ENCODE measurements at places on chromosomes 2 and 18. TPM values are rescaled to one million over a fixed set of nuclear protein-coding genes. Genes with fewer than 3 reads are reported as not detected.
A peak's percentile ranks its signal among the peaks of the same experiment; 100 is the strongest.

Gene NCOA1
- 6.5 TPM for polyA plus RNA-seq

Gene GAL3ST2
- 0.03 TPM for polyA plus RNA-seq

Gene HOXD8
- 0.06 TPM for polyA plus RNA-seq

Gene GALNT13
- polyA plus RNA-seq: not detected

Gene QPCT
- polyA plus RNA-seq: 1.3 TPM

Gene GNAL
- polyA plus RNA-seq: 0.15 TPM

Gene VSNL1
- polyA plus RNA-seq: 6.4 TPM

Gene BCL2
- polyA plus RNA-seq: 0.40 TPM

Gene MAB21L4
- 8.8 TPM for polyA plus RNA-seq

Gene NXPH2
- polyA plus RNA-seq: not detected

DNA sequence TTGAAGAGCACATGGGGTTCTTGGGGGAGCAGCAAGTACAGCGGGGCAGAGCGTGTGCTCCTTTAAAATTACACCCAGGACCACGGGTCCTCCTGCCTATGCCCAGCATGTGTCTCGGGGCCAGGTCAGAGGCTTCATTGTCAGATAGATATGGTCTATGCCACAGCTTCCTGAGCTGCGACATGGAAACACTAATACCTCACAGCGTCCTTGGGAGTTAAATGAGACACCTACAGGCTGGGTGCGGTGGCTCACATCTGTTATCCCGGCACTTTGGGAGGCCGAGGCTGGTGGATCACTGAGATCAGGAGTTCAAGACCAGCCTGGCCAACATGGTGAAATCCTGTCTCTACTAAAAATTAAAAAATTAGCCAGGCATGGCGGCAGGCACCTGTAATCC is 110.8 kb upstream of the ATL2 start:
- DNase-seq: no peak
- no peak overlapping the region for H3K4me3 ChIP-seq
- no peak overlapping the region for H3K27ac ChIP-seq
- peaks cover 4% of the 10 kb centered on the region for H3K4me1 ChIP-seq
- no peaks in the 10 kb centered on the region for H3K27me3 ChIP-seq

DNA sequence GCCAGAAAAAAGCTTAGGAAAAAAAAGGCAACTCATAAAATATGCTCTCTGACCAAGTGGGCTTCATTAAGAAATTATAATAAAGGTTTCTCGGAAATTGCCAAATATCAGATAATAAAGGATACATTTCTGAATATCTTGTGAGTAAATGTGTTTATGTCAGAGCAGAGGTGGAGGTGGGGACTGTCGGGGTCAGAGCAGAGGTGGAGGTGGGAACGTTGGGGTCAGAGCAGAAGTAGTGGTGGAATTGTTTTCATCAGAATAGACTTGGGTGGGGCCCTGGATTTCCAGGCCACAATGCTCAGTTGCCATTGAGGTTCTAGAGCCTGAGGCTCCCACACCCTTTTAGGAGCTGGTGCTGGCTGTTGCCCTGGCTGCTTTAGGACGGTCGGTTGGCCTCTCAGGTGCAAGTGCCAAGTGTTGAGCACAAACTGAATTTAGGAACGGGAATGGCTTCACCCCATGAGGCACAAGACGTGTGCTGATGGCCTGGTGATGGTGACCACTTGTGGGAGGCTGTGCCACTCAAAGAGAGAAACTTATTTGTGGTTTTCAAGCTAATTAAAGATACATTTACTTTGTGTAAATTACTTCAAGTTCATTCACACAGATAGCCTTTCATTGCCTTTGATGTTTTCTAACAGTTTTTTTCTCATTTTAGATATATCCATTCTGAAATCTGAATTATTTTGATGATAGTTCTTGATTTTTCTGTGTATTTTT is 131.5 kb downstream of the ATP9B start:
- H3K4me1 ChIP-seq: no peaks in the 10 kb centered on the region
- H3K4me3 ChIP-seq: no peak overlapping the region
- H3K36me3 ChIP-seq: no peaks in the 10 kb centered on the region
- H3K27ac ChIP-seq: no peak overlapping the region
- H3K27me3 ChIP-seq: no peaks in the 10 kb centered on the region

DNA sequence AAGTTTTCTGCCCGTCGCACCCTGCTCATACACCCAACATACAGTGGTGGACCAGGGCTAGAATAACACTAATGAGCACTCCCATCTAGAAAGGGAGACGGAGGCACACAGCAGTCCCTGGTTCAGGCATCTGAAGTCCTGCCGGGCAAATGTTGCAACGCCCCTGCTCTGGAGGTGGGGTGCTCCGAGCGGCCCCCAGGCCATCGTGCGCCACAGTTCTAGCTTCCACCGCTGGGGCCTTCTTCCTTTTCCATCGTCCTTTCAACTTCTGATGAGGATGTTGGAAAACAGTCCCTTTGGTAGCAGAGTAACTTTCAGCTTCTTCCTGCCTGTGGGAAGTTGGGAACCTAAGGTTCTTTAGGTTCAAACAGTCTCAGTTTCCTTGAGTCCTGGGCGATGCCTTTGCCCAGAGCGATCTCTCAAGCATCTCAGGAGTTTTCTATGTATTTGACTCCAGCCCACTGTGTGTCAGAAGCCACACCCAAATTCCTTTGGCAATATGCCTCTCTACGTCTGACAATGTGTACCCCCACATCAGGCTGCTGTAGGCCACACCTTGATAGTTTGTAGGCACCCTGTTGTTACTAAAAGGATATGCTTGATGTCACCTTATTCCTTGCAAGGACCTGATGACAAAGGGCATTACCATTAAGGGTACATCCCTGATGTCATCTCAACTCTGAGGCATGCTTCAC is 258.8 kb downstream of the GLI2 start:
- H3K27me3 ChIP-seq: no peaks in the 10 kb centered on the region
- no peak overlapping the region for H3K4me3 ChIP-seq
- DNase-seq: peak; percentile 30
- H3K4me1 ChIP-seq: no peaks in the 10 kb centered on the region
- no peak overlapping the region for H3K27ac ChIP-seq

DNA sequence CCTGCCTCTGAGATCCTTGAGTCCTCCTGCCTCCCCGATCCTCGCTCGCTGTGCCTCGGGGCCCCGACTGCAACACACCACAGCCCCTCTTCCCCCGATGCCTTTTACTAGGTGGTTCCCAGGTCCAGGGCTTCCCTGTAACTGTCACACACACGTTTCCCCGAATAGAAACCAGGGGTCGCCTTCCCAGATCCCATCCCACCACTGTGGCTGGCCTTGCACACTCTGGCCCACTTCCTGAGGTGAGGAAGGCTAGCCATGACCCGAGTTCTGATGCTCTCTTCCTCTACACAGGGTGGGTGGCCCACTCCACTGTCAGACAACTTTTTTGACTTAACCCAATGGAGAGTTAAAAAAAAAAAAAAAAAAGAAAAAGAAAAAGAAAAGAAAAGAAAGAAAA is 139.6 kb upstream of the ASB18 start:
- H3K27me3 ChIP-seq: peaks cover 2% of the 10 kb centered on the region
- H3K4me1 ChIP-seq: no peaks in the 10 kb centered on the region
- no peak overlapping the region for H3K27ac ChIP-seq
- no peak for DNase-seq
- no peaks in the 10 kb centered on the region for H3K36me3 ChIP-seq

GRCh38 chr18:45084206-45084605 is 403.5 kb downstream of the SETBP1 start:
- DNase-seq: no peak
- H3K27me3 ChIP-seq: no peaks in the 10 kb centered on the region
- H3K4me1 ChIP-seq: no peaks in the 10 kb centered on the region
- no peak overlapping the region for H3K4me3 ChIP-seq
- no peaks in the 10 kb centered on the region for H3K36me3 ChIP-seq

DNA sequence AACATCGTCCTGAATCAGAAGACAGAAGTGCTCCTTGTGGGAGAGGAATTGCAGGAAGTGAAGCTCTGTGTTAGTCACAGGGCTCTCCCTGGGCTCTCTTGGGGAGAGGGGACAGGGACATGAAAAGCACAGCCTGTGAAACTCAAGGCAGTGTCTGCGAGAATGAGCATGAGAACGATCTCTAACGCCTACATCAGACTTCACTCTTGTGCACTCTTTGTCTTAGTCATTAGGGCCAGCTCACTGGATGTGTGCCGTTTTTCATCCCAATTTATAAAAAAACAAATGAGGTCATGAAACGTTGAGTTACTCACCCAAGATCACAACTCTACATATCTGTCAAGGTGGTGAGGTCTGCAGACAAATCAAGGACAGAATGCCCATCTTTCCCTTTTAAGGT is 27.0 kb upstream of the TWIST2 start:
- no peaks in the 10 kb centered on the region for H3K36me3 ChIP-seq
- H3K4me1 ChIP-seq: no peaks in the 10 kb centered on the region
- H3K27me3 ChIP-seq: peaks cover 5% of the 10 kb centered on the region
- no peak overlapping the region for H3K4me3 ChIP-seq
- no peak for DNase-seq
- H3K27ac ChIP-seq: no peak overlapping the region

DNA sequence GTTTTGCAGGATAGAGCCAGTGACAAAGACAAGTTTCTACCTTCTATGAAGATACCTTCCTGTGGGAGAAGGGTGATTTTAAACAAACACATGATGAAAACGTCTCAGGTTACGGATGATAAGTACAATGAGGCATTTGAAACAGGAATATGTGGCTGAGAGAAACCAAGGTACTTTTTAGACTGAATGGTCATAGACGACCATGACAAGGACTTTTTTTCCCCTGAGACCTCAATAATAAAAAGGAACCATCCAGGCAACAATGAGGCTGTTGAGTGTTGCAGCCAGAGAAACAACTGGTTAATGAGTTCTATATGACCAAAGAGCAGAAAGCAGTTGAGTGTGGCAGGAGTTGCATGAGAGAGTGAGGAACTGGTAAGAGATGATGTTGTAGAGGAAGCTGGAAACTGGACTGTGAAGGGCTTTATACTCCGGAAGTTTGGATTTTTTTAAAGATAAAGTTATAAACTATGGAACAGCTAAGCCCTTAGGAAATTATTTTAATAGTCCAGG is 306.1 kb upstream of the CYRIA start:
- no peaks in the 10 kb centered on the region for H3K36me3 ChIP-seq
- H3K27me3 ChIP-seq: no peaks in the 10 kb centered on the region
- H3K4me3 ChIP-seq: no peak overlapping the region
- no peak overlapping the region for H3K27ac ChIP-seq

DNA sequence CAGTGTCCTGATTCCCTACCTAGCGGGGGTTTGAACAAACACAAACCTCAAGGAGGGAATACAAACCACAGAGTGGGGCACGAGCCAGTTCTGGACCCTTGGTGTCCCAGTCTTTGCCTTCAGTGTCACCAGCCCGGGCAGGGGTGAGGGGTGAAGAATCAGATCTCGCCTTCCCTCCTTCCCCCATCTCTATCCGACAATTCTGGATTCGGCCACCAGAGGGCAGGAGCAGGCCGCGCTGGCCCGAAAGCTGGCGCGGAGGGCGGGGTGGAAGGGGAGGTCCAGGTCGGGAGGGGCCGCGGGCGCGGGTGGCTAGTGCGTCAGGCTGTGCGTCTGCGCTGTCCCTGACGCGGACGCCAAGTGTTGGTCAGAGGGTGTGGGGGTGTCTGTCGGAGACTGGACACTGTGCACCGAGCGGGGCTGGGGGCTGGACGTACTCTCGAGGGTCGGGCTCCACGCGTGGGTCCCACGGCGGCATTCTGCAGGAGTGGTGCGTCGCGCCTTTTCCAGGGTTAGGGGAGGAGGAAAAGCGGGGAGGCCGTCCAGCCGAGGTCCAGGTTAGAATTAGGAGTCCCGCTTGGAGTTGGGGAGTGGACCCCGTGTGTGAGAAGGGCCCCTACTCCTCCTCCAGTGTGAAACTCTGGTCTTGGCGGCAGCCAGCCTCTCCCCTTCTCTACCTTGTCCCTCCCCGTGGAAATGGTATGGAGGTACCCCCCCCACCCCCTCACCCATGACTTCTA is 2.9 kb upstream of the CRYBA2 start:
- H3K36me3 ChIP-seq: no peaks in the 10 kb centered on the region
- peak overlapping the region; percentile 58 for H3K4me3 ChIP-seq

DNA sequence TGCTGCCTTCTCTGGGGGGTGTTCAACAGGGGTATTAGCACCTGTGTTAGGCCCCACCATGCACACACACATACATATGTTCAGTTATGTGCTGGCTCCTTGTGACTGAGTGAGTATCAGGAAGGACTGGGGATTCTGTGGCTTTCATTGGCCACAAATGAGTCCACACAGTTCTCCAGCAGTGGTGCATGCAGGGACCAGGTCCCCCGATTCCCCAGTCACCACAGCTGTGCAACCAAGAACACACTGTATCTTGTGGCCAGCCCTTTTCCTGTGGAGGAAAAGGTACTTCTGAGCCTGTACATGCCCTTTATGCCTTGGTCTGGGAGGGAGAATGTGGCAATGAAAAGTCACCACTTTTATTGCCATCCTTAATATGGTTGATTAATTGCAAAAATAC is 74.9 kb upstream of the KLF7 start:
- H3K27ac ChIP-seq: no peak overlapping the region
- no peaks in the 10 kb centered on the region for H3K27me3 ChIP-seq
- H3K4me3 ChIP-seq: no peak overlapping the region
- DNase-seq: no peak
- H3K36me3 ChIP-seq: no peaks in the 10 kb centered on the region

DNA sequence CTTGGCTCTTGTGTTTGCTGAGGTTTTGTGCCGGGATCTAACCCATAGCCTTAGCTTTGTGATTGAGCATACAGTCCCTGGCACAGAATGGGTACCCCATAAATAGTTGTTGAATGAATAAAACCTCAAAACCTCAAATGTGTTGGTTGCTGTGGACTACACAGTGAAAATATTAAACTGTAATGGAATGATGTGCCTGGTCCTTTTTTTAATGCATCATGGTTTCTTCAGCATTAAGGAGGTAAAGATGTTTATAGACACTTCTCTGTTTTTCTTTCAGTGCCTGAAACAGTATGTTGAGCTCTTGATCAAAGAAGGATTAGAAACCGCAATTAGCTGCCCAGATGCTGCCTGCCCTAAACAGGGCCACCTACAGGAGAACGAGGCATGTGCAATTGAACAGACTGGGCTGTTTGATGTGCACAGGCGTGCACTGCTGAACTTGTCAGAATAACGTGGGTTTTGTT is 97.0 kb downstream of the RNF144A start:
- H3K27ac ChIP-seq: no peak overlapping the region
- H3K4me1 ChIP-seq: no peaks in the 10 kb centered on the region
- no peaks in the 10 kb centered on the region for H3K27me3 ChIP-seq
- no peak for DNase-seq
- no peaks in the 10 kb centered on the region for H3K36me3 ChIP-seq
- H3K4me3 ChIP-seq: no peak overlapping the region

DNA sequence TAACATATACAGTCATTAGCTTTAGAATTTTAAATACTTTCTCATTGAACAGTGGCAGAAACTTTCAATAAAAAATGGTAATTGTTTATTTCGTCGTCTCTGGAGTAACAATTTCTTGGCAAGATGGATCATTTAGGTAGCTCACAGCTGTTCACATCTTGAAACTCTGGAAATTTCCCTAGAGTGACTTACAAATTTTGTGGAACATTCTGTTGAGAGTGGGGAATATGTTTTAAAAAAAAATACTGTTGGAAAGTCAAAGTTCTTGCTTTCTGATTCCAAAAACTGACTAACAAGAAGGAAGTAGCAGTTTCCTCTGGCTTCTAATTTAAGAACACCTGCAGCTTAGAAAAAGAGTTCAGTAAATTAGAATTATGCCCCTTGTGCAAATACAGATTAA is 11.2 kb upstream of the CALCRL start:
- no peaks in the 10 kb centered on the region for H3K36me3 ChIP-seq
- no peaks in the 10 kb centered on the region for H3K27me3 ChIP-seq
- no peak overlapping the region for H3K27ac ChIP-seq
- DNase-seq: no peak
- no peak overlapping the region for H3K4me3 ChIP-seq

Measured in liver (tissue), 10 donors.